Fibroblast of the conjunctiva (primary cell): ENCODE measurements at places on chromosomes 2 and 18.
A peak's percentile ranks its signal among the peaks of the same experiment; 100 is the strongest.

DNA sequence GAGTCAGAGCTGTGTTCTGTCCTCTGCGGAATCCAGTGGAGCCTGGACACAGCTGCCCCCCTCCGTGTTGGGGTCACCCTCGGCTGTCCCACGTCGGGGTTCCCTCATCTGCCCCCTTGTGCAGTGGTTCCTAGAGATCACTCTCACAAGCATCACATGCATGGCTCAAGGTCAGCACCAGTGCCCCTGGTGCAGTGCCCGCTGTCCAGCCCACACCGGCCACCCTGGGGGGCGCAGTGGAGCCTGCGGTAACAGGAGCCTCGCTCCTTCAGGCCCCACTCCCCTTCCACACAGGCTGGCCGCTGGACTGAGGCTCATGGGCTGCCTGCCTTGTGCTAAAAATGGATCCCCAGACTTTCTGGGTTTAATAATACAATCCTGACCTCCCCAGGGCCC, 8.8 kb downstream of the TEKT4 start:
- DNase-seq, result no peak

- no peak for DNase-seq
Observed at GRCh38 chr2:115572746-115573145, 1130.3 kb downstream of the DPP10 start.

DNA sequence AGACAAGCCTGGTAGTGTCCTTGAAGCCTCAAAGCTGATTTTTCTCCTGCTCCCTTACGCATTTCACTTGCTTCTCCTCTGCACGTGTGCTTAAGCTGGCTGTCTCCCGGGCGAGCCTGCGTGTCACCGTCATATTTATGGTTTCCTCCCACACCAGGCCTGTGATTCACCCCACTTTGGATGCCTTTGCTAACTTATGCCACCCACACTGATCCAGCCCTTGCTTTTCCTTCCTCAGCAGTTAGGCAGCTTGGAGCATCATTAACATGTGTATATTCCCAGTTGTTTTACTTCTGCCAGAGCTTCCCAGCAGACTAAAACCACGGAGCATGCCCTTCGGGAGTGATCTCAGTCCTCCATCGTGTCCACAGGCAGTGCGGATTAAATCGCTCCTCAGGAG, 2.2 kb downstream of the ST3GAL5 start:
- DNase-seq, result peak; percentile 55

- no peak for DNase-seq
Observed at GRCh38 chr2:200159357-200159707, 147.2 kb upstream of the SPATS2L start.

- no peak for DNase-seq
Observed at GRCh38 chr2:148167855-148168254, 147.0 kb downstream of the MBD5 start.

GRCh38 chr2:143759455-143759854, 630.2 kb downstream of the ARHGAP15 start:
- DNase-seq, result no peak

- DNase-seq, result no peak
Observed at GRCh38 chr18:55768255-55768654, 180.3 kb upstream of the TCF4 start.

DNA sequence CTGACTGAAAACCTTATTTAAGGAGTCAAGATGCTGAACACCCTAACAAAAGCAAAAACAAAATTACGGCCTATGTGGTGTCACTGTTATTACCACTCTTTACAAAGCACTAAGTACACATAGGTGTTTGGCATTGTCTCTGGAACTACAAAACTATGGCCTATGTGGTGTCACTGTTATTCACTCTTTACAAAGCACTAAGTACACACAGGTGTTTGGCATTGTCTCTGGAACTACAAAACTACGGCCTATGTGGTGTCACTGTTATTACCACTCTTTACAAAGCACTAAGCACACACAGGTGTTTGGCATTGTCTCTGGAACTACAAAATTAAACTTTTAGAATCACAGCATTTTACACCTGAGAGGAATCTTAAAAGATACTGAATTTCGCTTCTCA, 47.4 kb downstream of the SLC35F5 start:
- DNase-seq, result no peak

- DNase-seq, result no peak
Observed at GRCh38 chr2:163717993-163718680, 17.7 kb downstream of the FIGN start.

- DNase-seq, result peak; percentile 86
Observed at GRCh38 chr2:9287400-9288045, 80.9 kb downstream of the ASAP2 start.
